Hindlimb muscle (tissue), 1 donor: ENCODE measurements at places on chromosomes 11 and 22. TPM values are rescaled to one million over a fixed set of nuclear protein-coding genes. Genes with fewer than 3 reads are reported as not detected.
A peak's percentile ranks its signal among the peaks of the same experiment; 100 is the strongest.

- no peak for DNase-seq
These were observed 48.9 kb downstream of the BTG4 start for GRCh38 chr11:111463276-111463675.

GRCh38 chr11:45832811-45833441, 14.3 kb upstream of the CRY2 start:
- no peak for DNase-seq

DNA sequence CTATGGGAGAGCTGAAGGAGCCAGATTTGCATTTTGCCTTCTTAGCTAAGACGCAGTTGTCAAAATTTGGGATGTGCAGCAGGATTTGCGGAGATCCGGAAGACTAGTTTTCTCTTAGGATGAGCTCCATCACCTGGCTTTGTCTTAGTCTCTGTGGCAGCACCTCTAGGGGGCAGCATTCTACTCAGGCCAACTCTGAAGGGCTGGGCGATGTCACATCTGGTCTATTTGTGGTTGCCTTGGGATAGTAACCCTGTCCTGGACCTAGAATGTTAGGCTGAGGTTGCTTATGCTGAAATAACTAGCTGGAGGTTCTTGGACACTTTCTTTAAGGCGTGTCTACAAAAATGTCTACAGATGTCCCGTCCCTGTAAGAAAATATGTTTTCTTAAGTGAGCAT, 116.2 kb downstream of the FAT3 start:
- no peak for DNase-seq

DNA sequence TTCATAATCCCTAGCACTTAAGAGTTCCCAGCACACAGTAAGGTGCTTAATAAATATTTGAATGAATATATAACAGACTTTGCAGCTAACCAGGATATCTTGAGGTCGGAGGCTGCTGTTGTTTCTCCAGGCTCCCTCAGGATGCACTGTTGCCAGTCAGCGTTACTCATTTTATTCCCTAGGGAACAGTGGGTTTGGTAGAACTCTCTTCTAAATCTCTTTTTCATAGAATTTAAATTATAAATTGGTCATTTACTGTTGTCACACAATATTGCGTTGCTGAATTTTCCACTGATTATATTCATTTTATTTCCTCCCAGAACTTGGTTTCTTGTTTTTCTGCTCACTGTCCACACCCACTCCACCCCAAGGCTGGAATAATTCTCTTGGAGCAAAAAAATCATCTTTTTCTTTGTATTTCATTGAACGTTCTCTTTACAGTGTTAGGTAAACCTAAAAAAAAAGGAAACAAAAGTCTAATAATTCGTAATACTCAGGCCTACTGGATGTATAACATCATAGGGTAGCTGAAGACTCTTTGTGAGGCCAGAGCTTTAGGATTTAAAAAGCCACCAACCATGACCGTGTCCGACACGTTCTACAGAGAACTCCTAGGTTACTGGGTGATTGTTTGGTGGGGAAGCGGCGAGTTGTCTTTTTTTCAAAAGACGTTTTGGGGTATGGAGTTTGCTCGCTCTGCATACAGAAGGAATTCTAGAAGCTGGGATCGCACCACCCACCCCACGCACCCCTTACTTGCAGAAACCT, 766 bp upstream of the CAPRIN1 start:
- DNase-seq: peak; percentile 40

DNA sequence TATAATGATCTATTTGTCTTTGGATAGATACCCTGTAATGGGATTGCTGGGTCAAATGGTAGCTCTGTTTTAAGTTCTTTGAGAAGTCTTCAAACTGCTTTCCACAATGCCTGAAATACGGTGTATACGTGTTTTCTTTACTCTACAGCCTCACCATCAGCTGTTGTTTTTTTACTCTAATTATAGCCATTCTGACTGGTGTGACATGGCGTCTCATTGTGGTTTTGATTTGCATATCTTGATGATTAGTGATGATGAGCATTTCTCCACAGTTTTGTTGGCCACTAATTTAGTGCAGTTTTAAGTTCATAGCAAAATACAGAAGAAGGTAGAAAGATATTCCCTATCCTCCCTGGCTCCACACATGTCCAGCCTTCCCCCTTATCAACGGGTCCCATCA, 26.3 kb upstream of the VPREB1 start:
- no peak for DNase-seq

GRCh38 chr11:130904380-130904779, 11.9 kb downstream of the SNX19 start:
- no peak for DNase-seq

DNA sequence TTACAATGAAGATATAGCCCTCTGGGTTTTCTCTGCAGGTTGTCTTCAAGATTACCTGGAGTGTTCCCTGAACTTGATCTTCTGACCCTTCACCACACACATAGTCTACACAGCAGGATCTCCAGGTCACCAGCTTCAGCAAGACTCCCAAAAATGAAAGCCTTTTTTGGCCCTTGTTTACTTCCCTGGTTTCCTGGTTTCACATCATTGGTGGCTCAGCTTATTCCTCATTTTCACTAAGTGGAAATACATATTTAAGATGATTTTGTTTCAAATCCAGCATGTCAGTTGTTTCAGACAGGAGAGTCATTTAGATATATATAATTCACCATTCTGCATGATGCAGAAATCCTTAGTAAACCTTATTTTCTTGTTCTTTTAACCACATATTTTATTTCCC, 41.6 kb upstream of the MPEG1 start:
- DNase-seq: no peak

DNA sequence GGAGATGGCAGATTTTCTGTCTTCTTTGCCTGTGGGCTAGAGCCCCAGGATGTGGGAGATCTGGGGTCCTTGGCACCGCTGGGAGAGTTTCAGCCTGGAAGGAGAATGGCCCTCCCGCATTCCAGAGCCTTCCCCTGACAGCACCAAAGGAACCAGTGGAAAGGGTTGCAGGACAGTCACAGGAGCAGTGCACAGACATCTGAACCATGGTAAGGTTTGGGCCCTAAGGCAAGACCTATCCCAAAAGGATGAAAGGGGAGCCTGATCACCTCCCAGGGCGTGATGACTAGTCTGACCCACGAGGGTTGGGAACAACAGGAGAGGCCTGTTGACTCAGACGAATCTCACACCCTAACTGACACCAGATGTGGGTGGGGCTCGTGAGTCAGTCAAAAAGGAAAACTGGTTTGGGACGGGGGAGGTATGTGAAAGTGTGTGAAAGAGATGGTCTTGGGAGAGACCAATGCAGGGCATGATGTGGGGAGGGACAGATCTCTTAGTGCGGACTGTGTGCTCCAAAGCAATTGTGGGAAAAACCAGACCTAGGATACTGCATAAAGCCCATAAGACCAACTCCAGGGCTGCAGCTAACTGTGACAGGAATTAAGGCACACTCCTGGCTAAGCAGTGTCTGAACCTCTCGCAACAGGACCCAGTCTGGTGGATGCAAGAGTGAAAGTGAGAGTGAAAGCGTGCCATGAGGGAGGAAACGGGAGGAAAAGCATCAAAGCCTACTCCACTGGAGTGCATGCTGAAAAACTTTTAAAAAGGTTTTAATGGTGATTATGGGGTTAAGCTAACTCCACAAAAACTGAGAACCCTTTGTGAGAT, 39.1 kb upstream of the GLYAT start:
- DNase-seq: no peak

DNA sequence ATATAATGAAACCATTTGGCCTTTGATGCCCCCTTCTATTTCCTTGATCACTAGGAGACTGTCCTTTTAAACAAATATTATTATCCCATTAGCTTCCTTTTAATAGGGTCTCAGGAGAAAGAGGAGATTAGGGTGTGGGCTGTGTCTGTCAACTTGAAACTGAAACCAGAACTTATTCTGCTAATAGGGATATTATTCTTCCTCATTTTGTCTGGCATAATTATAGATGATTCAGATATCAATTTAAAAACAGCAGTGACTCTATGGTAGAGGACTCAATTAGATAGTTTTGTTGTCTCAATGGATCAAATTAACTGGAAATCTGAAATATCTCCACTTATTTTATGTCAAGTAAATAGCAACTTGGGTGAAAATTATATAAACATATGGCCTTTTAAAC, 584.9 kb upstream of the CCDC90B start:
- DNase-seq: no peak

- DNase-seq: no peak
These were observed 1.2 kb downstream of the GUCY1A2 start for GRCh38 chr11:107017104-107017432.

GRCh38 chr11:72581067-72581466, 93.2 kb downstream of the PDE2A start:
- no peak for DNase-seq

- DNase-seq: no peak
These were observed 174.0 kb upstream of the MTMR2 start for GRCh38 chr11:96097844-96098421.

Gene MS4A15
- not detected for polyA plus RNA-seq

Gene GDPD5
- polyA plus RNA-seq: 28.3 TPM

Gene BTG4
- not detected for polyA plus RNA-seq

Gene HINFP
- 21.8 TPM for polyA plus RNA-seq

Gene KCTD14
- 1.2 TPM for polyA plus RNA-seq

Gene UPK3A
- not detected for polyA plus RNA-seq
